Lung (tissue), 17 donors: ENCODE measurements at places on chromosomes 7 and 10. TPM values are rescaled to one million over a fixed set of nuclear protein-coding genes. Genes with fewer than 3 reads are reported as not detected.

SPDYE16 gene
- total RNA-seq: not detected

SP4 gene
- 6.0 TPM for total RNA-seq

SLC26A5 gene
- 1.1 TPM for total RNA-seq

ANKRD30A gene
- not detected for total RNA-seq

COL28A1 gene
- 10.2 TPM for total RNA-seq
